ENCODE measurements at places on chromosomes 3 and 15.

- no peak for DNase-seq
Measured at GRCh38 chr3:144036498-144036897, 64.9 kb downstream of the DIPK2A start.

- peak; percentile 70 for DNase-seq
Measured at GRCh38 chr3:55615694-55616295, 128.7 kb upstream of the WNT5A start.

- no peak for DNase-seq
Measured at GRCh38 chr15:69760258-69760845, 307.7 kb downstream of the RPLP1 start.

DNA sequence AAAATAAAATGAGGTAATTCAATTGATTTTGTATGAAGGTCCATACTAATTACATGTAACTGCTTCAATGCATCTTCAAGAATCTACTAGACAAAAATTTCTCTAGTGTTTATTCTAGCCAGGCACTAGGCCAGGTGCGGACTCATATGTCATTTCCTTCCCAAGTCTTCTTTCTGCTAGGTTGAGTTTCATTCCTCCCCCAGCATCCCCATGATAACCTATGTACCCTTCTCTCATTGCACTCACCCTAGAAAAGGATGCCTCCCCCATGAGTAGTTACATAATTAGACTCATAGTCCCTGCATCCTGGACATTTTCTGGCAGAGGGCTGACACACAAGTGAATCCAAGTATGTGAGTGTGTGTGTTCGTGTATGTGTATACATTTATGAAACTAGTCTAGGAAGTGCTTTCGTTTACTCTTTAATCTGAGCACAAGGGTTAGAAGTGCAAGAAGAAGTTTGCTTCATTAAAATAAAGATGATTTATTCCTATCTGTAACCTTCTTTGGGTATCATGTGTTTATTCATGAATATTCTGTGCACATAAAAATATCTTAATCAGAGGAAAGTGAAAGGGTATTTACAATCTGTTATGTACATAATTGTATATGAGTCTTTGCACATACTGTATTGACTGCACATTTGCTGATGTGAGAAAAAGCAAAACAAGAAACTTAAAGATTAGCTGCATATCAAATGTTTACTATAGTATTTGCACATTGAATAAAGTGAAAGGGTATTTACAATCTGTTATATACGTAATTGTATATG, 585.6 kb upstream of the ZNF717 start:
- no peak for DNase-seq

DNA sequence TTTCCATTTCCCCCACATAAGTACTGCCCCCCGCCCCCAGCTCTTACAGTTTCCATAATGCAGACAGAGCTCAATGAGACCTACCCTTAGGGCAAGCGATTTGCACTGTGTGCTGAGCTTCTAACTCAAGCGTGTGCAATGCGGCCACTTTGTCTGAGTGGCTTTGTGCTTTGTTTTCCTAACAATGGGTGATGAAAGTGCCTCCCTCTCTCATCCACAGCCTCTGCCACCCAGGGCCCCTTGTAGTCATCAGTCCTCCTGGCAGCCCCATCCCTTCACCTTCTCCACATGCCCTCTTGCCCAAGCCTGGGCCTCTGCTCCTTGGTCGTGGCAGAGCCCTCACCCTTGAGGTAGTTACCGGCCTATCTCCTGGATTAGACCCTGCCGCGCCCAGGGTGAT, 17.2 kb downstream of the DAPK2 start:
- peak; percentile 98 for DNase-seq

DNA sequence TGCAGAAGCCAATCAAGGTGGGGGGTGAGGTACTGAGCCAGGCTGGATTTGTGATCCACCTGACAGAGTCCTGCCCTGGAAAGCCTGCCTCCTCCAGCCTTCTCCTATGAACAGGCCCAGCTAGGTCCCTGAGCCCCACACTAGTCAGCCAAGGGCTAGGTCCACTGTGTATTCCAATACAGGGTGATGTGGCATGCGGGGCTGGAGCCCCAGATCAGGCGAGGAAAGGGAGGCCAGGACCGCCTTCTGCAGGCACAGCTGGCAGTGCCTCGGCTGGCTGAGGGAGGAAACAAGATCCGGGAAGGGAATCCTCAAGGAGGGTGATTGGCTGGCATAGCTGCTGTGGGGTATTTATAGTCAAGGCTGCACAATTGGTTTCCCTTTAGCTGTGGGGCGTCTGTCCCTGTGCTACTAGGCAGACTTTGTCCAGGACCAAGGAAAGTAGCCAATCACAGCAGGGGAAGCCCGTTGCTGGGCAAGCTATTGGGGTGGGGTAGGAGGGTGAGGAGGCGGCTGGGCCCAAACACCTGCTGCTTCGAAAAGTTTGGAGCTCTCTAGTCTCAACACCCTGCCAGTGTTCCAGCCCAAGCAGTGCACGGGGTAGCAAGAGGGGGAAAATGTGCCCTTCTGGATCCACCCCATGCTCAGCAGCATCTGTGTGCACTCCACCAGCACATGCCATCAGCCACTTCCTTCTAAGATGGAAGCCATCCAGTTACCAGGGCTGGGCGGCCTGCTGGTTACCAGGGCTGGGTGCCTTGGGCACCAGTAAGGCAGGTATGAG, 5.9 kb downstream of the KY start:
- no peak for DNase-seq

GRCh38 chr3:37272741-37273140, 98.4 kb upstream of the LRRFIP2 start:
- DNase-seq, result no peak

DNA sequence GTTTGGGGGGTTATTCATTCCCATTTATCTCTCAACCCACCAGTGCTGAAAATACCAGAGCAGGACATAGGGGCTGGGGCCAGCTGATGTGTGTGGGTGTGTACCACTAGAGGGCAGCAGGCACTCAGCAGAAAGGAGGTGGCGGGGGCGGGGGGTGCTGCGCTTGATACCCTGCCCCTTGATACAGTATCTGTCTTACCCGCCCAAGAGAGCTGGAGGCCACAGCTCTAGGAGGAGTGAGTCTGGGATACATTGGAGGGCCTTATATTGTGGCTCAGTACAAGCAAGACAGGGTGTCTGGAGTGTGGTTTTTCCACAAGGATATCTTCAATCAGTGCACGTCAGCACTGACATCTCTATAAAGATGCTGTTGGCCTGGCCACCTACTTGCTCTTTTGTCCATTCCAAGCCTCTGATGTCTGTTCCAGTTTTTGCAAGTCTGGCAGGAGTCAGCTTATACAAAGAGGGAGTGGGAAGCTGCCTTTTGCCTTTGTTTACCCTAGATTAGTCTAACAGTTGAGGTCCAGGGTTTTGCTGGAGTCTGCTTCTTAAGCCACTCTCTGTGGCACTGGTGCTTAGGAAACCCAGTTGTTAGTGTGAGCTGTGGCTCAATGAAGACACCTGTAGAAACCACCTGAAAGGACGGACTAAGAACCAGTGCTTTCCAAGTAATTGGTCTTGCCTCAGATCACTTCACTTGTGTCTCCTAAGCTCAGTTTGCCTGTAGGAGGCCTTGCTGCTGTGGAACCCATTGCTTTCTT, 1.5 kb upstream of the RBM15B start:
- DNase-seq, result peak; percentile 53

- no peak for DNase-seq
Measured at GRCh38 chr15:64950888-64951287, 38.8 kb downstream of the SPG21 start.

- peak; percentile 45 for DNase-seq
Measured at GRCh38 chr3:97817965-97818364, 3.8 kb upstream of the CRYBG3 start.

DNA sequence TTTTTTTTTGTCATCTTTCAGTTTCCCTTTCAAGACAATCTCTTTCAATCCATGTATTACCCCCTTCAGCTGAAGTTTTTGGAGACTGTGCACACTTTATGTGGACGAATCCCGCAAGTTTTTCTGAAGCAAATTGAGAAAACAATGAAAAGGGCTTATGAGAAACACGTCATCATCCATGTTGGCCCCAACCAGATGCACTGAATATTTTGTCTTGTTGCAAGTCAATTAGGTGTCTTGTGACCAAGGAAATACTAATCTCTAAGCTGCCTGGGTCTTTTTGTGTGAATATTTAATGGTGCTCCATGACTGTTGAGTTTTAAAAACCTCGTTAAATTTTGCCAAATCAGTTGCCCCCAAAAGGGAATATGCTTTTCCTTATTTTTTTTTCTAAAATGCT, 21.7 kb upstream of the PPP4R2 start:
- DNase-seq, result no peak

DNA sequence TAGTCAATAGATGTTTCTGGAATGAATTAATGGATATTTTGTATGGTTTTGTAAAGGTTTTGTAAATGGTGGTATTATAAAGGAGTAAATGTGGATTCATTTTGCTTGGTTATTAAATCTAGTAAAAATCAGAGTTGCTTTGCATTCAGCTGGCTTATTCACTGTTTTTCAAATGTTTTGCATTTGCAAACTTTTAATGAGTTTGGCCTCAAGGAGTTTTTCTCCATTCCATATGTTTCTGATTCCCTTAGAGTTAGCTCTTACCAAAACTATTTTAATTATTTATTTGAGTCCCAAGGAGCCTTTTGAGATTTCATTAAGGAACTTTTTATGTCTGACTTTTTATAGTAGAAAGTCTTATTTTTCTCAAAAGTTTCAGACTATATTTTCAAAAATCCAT, 992.2 kb downstream of the DIPK2A start:
- no peak for DNase-seq

- no peak for DNase-seq
Measured at GRCh38 chr3:52435246-52436101, 9.4 kb downstream of the SEMA3G start.

- DNase-seq, result peak; percentile 40
Measured at GRCh38 chr3:188584958-188585689, 431.2 kb downstream of the LPP start.

DNA sequence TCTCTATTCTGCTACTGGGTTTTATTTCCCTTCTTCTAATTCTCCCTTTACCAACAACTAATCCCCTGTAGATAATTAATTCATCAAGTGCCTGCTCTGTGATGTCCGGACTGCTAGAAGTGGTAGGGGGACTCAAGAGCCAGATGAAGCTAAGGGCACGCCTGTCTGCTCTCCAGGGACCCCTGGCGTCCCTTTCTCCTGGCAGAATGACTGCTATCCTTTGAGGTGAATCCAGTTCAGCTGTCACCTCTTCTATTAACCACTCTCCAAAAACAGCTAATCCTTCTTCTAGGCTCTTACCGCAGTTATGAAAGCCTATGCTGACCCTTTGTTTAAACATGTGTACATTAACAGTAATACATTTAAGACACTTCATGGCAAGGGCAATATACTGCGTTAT, 1.4 kb upstream of the CHRNA7 start:
- no peak for DNase-seq

DNA sequence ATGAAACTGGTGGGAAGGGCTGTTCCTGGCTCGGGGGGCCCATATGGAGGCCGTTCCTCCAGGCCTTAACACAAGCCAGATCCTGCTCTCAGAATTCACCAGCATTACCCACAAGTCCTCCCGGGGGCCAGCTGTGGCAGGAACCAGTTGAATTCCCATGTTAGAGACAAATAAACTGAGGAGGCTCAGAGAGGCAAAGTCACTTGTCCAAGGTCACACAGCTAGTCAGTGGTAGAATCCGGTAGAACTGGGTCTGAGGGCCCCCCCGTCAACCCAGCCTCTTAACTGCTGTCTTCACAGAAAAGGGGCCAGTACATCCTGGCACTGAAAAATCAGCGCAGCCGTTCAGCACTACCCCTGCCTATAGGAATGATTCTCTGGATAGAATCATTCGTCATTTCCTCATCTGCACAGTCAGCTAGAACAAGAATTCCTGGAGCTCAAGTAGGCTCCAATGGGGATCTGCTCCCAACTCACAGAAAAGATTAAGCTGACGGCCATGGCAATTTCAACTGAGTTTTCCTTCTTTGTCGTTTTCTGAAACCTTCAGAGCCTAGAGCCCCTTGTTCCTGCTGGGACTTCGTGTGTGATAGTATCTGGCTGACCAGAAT, 12.2 kb upstream of the TSEN2 start:
- no peak for DNase-seq

- DNase-seq, result no peak
Measured at GRCh38 chr15:31266712-31267111, 59.9 kb upstream of the KLF13 start.

DNA sequence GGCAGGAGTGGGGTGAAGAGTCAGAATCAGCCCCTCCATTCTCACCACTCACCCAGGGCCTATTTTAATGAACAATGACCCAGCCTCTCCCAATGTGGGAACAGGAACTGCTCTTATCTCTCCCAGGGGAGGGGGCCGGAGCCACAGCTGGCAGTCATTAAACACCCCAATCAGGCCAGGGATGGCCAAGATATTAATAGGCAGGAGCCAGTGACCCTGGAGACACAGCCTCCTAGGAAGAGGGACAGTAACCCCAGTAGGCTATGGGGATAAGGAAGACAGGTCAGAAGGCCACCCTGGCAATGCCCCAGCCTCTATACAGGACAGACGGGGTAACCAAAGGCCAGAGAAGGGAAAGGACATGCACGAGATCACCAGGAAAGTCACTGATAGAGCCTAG, 38.6 kb downstream of the VIPR1 start:
- no peak for DNase-seq

DNA sequence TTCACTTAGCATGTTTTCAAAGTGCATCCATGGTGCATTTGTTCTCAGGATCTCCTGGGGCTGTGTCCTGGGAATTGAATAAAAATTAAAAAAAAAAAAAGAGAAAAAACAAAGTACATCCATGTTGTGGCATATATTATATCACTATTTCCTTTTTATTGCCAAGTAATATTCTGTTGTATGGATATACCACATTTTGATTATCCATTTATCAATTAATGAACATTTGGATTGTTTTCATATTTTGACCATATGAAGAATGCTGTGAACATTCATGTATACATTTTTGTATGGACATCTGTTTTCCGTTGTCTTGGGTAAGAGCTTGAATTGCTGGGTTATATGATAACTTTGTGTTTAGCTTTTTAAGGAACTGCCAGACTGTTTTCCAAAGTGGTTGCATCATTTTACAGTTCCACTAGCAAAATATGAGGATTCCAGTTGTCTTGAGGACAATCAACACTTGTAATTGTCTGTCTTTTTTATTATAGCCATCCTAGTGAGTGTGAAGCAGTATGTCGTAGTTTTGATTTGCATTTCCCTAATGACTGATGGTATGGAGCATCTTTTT, 44.5 kb downstream of the CTDSPL2 start:
- no peak for DNase-seq

DNA sequence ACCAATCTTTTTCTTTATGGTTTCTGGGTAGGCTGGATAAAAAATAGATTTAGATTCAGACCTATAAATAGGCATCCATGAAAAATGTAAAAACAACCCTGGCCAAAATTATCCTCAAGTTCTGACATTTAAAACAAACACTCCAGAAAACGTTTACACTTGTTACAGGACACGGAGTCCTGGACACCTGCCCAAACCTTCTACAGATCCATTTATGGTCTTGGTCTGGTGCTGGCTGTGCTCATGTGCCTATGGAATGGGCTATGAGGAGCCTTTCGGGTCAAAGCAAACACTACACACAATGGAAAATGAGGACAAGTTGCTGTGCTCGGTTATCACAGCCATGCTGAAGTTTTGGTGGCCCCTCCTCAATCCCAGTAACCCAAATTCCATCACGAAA, 108.1 kb downstream of the PDZRN3 start:
- DNase-seq, result no peak

DNA sequence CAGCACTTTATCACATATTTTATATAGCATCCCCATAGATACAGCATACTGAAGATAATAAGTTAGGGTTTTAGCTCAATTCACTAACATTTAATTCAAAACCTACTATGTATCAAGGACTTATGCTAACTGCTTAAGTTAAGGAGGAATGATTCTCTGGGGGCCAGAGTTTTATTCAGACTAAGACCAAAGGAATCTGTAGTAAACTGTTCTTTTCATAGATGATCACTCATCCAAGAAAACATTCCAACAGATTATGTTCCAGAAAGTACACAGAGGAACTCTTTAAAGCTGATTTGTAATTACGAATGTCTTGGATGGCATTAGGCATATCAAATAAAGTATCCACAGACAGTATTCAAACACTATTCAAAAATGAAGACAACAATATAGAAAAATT, 226.4 kb downstream of the SCAPER start:
- DNase-seq, result no peak

Data from pons (tissue), 1 donor.